Hematopoietic multipotent progenitor cell treated with erythropoietin and hydrocortisone succinate and interleukin-3 and kit ligand, for 17 days (in vitro differentiated cells): ENCODE measurements at places on chromosomes 11 and 22.

DNA sequence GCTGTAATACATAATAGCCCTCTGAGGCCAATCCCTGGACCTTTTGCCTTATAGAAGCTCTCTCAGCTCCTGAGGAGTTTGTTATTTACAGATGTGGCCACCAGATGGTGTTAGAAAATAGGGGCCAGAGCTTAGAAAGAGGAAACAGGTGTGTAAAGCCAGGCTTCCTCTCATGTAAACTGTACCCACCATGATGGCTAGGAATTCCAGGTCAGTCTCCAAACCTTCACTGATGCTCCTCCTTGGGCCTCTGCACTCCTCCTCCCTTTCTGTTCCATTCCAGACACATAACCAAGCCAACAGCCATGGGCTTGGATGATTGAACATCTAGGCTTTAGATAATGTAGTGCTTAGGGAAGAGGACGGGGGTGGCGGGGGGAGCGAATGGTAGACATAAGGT, 39.7 kb downstream of the USP35 start:
- DNase-seq: peak; percentile 14

- no peak for DNase-seq
Measured at GRCh38 chr22:20904980-20905355, 12.2 kb upstream of the CRKL start.

DNA sequence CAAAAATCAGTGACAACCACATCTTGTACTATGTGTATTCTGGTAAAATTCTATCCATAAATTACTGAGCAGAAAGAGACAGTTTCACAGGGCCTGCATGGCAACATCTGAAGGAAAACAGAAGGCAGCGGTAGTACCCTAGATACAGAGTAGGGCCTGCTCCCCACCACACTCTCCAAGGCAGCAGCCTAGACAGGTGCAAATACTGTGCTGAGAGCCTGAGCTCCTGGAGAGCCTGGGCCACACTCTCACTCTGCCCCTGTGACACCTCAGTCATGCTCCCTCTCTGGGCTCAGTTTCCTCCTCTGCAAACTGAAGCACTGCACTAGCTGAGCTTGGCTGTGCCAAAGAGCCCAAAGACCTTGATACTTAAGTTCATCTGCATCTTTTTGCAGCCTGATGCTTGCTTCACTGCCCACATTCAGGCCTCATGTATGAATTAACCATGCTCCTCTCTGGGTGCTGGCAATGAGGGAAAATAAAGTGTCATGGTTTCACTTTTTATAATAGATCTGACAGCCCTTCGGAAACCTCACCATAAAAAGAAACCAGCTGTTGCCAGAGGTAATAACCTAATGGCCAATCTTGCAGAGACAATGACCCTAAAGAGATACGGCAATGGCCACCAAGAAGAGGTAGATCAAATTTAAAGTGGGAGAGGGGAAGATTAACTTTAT, 104.7 kb downstream of the PLEKHA7 start:
- no peak for DNase-seq

GRCh38 chr11:44707094-44707493, 19.7 kb upstream of the TSPAN18 start:
- no peak for DNase-seq

DNA sequence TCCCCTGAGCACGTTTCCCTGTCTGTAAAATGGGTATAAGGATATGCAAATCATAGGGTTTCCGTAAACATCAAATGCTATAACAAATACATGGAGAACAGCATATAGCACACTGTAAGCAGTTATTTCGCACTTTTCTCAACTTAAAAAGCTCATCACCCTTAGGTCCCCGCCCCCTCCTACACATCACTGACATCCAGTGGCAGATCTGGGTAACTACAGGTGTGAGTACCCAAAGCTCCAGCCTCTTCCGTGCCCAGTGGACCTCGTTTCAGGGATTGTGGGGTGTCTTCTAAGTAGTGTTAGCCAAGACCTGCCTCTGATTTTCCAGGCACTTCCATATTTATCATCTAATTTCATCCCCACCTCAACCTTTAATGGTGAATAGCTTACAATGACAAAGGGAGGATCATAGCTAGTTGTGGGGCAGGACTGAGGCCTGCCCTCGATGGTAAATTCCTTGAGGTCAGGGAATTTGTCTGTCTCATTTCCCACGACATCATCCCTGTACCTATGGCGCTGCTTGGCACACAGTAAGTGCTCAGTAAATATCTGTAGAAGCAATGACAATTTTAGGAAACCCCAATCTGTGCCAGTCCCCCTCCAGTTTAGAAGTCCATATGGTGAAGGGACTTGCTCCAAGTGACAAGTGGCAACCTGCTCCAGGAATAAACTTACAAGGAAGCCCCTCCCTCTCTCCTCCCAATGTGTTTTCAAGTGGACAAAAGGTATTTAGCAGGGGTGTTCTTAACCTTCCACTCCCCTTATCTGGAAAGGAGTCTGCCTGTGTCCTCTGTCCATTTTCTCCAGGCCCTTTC, 340.5 kb downstream of the TENM4 start:
- no peak for DNase-seq

GRCh38 chr11:95768521-95768920, 21.1 kb downstream of the FAM76B start:
- DNase-seq: no peak

- DNase-seq: no peak
Measured at GRCh38 chr11:116782728-116783127, 5.1 kb downstream of the ZPR1 start.

- peak; percentile 53 for DNase-seq
Measured at GRCh38 chr11:47259232-47259977, 1.6 kb downstream of the NR1H3 start.

DNA sequence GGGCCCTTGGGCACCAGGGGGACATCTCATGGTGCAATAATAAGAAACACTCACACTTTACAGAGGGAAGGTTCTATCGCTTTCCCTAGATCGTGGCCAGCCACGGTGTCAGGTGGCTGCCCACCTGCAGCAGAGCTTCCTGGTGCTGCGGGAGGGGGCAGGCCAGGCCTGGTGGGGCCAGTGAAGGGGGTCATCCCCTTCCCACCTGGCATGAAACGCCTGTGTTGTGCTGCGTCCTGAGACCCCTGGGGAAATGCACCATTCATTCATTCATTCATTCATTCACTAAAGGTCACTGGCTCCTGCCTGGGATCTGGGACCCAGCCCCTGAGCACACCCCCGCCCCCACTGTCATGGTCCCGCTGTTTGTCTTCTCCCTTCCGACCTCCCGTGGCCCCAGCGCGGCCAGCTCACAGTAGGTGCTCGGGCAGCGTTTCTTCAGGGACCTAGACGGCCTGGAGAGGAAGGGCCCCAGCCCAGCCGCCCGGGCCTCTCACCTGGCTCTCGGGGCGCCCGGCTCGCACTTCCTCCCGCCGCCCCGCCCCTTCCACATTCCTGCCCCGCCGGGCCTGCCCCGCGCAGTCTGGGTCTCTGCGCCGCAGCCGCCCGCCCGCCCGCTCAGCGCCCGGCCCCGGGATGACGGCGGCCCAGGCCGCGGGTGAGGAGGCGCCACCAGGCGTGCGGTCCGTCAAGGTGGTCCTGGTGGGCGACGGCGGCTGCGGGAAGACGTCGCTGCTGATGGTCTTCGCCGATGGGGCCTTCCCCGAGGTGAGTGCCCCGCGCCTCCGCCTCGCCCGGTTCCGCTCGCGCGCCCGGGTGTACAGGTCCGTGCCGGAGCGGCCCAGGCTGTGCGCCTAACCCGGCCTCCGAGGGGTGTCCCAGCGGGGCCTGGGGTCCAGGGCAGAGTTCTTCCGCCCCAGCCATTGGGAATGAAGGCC, at the start of gene RHOD:
RHOD (plus strand) TSS at position 581 of the 938 bp plus-strand sequence; CDS start at position 637, 56 bp downstream.
- no peak for DNase-seq

GRCh38 chr22:49751318-49751965, 76.2 kb downstream of the BRD1 start:
- DNase-seq: no peak

DNA sequence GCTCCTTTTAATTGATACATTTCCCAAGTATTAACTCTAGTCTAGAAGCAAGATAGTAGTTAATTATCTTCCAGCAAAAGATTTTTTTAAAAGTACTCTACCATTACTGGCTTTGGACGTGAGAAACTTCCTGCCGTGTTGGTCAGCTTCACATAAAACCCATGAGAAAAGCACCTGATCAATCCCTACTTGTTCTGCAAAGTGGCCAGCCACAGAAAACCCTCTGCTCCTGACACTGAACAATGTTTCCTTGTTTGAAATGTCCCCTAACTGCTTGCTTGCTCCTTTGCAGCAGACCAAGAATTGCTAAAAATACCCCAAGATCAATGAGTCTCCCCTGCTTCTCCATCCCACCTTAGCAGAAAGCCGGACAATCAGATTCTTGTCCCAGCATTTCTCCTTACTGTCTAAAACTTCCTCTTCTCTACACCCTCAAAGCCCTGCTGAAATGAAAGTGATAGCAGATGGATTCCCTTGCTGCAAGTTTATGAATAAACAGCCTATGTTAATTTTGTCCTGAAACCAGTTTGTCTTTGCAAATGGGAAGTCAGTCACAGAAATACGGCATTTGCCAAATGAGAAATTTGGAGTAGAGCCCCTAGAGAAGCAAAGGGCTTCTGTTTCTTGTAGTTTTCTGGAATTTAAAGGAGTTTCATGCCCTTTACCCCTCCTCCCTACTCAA, 207.1 kb upstream of the ARHGAP20 start:
- no peak for DNase-seq

DNA sequence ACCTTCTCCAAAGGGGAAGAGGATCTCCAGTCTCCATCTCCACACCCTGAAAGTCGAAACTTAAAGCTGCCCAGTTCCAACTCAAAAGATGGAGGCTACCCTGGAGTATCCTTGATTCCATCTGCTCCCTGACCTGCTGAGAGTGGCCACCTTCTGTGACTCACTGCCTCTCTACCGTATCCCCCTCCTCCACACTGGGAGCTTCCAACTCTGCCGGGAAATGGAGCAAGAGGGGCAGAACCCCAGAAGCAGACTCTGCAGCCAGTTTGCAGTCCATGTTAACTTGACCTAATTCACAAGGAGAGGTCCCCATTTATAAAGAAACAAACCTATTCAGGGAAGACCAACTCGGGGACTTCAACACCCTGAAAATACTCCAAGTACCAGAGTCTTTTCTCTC, 22.0 kb upstream of the IRAG1 start:
- no peak for DNase-seq

GRCh38 chr11:126277322-126277721, 5.6 kb upstream of the TIRAP start:
- no peak for DNase-seq

GRCh38 chr22:19658967-19659804, 55.1 kb upstream of the SEPTIN5 start:
- no peak for DNase-seq

- DNase-seq: no peak
Measured at GRCh38 chr22:42991010-42991651, 23.8 kb downstream of the PACSIN2 start.

DNA sequence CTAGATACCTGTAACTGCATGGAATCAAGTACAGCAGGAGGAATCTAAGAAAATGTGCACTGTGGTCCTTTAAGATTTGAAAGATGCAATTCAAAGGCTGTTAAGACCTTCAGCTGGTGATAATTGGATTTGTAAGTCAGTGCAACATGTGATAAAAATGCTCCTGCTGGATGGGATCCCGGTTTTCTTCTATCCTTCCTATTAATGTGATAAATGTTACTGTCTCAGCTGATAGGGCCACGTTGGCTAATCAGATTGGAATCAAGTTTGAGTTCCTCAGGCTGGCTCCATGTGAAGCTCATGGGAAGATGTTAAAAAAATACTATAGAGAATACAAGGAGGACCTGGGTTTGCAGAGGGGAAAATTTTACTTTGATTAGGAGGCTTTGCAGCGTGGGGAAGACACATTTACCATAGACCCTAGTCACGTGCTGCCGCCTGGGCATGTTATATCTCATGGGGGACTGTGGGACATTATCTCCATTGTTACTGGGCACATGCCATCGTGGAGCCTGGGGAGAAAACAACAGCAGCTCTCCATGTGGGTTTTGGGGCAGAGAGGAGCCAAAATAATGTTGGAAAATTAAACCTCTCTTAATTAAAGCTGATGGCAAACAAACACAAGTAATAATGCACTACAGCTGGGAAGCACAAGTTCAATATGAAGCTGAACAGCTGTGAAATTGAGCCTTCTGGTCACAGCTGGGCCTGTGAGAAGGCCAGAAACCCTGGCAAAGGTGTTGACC, 652.5 kb downstream of the NTM start:
- no peak for DNase-seq

- peak; percentile 38 for DNase-seq
Measured at GRCh38 chr11:76704171-76704948, 33.8 kb upstream of the LRRC32 start.

DNA sequence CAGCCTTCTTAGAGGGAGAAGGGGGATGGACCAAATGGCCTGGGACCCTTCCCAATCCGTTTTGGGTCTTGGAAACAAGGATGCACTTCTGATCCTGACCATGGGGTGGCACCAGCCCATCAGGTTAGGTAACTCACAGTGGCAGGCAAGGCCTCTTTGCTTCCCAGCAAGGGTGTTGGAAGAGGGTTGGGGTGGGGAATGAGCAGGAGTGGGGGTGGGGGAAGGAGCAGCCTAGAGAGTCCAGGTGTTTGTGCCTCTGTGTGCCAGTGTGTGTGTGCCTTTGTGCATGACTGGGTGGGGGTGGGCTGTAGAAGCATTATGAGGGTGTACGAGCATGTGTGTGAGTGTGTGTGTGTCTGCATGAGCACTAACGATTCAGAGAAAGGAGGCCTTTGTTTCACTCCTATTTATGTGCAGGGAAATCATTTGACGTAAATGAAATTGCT, 213.1 kb downstream of the INSC start:
- DNase-seq: no peak

DNA sequence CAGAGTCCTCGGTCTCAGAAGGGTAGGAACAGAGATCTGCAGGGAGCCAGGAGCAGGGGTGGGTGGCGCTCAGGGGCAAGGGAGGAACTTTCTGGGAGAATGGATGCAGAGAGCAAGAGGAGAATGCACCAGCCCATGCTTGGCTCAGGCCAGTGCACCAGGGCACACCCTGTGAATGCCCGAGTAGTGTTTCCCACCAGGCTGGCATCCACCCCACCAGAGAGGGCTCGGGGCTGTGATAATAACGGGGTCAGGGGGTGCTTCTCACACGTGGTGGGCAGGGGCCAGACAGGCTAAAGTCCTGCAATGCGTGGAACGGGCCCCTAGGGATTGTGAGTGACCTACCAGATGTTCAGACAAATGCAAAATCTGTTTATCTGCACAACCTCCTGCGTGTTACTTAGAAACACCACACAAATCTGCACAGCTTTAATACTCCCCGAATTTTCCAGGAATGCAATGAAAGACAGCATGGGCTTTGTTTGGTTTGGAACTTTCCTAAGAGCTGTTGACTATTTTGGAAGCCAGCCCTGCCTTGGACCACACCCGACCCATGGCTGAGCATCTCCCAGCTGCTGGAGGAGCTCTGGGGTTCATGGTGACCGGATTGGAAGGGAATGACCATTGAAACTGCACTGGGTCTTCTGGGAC, 368.3 kb downstream of the SHANK2 start:
- DNase-seq: no peak

- no peak for DNase-seq
Measured at GRCh38 chr11:129639300-129639699, 176.3 kb upstream of the TMEM45B start.

- no peak for DNase-seq
Measured at GRCh38 chr11:41536021-41536568, 76.6 kb upstream of the LRRC4C start.

DNA sequence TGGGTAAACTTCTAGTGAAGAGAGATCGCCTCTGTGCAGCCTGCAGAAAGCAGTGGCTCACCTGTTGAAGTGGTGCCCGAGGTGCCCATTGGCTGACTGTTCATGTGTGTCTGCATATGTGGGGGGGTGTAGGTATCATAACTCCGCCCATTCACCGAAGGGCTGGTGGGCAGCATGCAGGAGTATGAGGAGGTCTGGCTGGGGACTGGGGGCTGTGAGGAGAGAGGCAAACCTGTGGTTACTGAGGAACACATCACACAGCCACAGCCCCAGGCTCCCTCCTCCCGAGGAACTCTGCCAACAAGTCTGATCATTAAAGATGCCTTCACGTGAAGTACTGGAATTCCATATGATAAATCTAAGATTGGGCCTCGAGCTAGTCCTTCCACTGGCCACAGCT, 20.5 kb downstream of the PAX6 start:
- DNase-seq: no peak
